Stimulated activated CD8-positive, alpha-beta memory T cell treated with anti-CD3 and anti-CD28 coated beads, Interleukin-15, amount 100 ng/mL, for 1 hour (primary cell): ENCODE measurements at places on chromosomes 13 and 19.

DNA sequence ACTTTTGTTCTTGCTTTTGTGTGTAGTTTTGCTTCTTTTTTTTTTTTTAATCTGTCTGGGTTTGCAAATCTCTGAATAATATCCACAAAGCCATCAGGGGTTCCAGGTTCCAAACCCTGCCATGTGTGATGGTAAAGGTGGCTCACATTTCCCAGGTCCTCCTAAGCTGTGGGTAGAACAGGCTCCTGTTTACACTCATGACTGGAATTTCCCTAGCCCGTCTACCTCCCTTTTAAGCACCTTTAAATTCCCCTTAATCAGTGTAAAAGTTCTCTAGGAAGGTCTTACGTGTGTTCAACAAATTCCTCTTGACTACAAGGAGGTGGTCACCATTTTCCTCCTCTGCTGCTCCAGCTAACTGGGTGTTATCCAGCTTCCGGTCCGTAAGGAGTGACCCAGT, 62.8 kb downstream of the EFNB2 start:
- DNase-seq: no peak

GRCh38 chr13:29959086-29959485, 108.7 kb upstream of the UBL3 start:
- no peak for DNase-seq

DNA sequence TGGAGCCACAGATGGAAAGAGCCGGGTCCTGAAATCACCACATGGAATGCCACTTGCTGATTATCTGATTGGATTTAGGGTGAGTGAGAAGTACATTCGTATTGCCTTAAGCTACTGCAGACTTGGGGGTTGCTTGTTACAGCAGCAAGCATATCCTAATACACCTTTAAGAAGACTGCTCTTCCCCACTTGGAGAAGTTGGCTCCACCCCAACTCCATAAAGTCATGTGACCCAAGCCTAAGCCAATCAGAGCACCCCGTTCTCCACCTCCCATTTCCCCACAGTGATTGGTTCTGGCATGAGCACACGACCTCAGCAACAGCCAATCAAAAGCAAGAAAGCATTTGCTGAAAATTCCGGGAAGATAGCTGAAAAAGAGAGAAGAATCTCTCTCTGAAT, 23.1 kb downstream of the CACNA1A start:
- no peak for DNase-seq

- DNase-seq: no peak
Measured at GRCh38 chr13:97431171-97431764, 2.7 kb upstream of the RAP2A start.

- DNase-seq: no peak
Measured at GRCh38 chr13:21426238-21426637, 32.9 kb downstream of the ZDHHC20 start.

GRCh38 chr13:76927955-76928354, 20.4 kb upstream of the ACOD1 start:
- no peak for DNase-seq

DNA sequence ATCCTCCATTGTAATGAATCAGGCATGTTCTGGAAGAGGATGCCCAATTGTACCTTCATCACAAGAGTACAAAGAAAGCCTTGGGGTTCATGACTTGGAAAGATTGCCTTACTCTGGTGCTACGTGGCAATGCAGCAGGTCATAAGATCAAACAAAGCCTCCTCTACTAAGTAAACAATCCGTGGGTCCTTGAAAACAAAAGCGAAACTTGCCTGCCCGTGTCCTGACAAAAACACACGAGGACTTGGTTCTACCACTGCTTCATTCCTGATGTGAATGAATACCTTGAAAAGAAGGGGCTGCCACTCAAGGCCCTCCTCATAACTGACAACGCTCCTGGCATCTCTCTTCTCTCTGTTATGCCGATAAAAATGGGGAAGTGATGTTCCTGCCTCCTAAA, 18.9 kb downstream of the ZNF563 start:
- no peak for DNase-seq

DNA sequence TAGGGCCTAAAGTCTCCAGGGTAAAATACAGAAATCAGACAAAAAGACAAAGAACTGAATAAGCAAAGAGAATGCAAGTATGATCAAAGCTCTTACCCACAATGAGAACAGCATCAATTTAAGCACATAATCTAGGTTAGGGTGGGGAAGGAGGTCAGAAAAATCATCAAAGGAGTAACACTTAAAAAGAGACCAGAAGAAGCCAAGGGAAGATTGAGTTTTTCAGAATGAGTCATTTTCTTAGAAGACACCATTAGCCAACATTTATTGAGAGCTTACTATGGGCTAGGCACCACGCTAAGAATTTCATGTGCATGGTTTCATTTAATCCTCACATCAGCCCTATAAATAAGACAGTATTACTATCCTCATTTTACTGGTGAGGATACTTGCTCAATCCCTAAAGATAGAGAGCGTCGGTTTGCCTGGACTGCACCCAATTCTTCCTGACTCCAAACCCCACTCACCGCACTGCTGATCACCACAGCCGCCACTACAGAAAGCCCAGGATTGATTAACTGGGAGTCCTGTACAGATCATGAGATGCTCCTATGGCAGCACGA, 1.7 kb upstream of the SHISA2 start:
- DNase-seq: no peak

DNA sequence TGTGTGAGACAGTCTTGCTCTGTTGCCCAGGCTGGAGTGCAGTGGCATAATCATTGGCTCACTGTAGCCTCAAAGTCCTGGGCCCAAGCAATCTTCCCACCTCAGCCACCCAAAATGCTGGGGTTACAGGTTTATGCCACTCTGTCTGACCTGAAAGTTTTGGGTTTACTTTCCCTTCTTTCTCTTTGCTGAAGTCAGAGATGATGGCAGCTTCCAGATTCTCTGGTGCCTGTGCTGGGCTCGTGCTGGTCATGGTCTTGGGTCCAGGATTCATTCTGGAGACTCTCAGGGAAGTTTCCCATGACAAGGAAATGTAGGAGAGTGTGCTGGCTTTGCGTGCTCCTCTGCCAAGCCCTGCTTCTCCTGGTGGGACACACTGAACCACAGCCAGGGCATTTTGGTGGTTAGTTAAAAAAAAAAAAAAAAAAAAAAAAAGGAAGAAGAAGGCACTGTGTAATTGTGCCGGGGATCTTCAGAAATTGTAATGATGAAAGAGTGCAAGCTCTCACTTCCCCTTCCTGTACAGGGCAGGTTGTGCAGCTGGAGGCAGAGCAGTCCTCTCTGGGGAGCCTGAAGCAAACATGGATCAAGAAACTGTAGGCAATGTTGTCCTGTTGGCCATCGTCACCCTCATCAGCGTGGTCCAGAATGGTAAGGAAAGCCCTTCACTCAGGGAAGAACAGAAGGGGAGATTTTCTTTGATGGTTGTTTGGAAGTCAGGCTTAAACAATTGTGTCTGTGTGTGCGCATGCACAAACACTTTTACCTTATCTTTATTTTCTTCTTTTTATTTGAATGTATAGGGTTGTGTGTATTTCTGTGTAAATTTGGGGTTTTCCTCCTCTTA, at the start of gene ALOX5AP:
ALOX5AP (plus strand) TSS at position 519 of the 847 bp plus-strand sequence; CDS start at position 582, 63 bp downstream.
- no peak for DNase-seq

- DNase-seq: no peak
Measured at GRCh38 chr19:36265856-36266374, 51.0 kb downstream of the ZNF146 start.

GRCh38 chr13:86201477-86201876, 402.3 kb upstream of the SLITRK6 start:
- DNase-seq: no peak

- DNase-seq: no peak
Measured at GRCh38 chr13:73244467-73244866, 185.7 kb downstream of the KLF5 start.

GRCh38 chr19:658916-659839, 3.8 kb downstream of the RNF126 start:
- no peak for DNase-seq

DNA sequence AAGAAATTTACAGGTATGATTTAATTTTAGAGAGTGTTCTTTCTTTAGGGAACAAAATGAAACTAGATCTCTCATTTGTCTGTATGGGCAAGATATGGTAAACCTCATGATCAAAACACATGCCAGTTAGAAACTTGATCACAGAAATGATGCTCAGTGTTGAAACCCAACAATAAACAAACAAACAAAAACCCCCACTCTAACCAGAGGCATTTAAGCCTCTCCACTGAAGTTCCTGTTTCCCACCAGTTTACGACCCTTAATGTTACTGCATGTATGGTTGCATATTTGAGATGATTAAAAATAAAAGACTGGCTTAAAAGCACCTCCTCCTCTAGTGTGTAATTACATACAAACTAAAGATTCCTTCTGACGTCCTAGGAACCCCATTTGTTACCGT, 293.3 kb upstream of the MAB21L1 start:
- no peak for DNase-seq

DNA sequence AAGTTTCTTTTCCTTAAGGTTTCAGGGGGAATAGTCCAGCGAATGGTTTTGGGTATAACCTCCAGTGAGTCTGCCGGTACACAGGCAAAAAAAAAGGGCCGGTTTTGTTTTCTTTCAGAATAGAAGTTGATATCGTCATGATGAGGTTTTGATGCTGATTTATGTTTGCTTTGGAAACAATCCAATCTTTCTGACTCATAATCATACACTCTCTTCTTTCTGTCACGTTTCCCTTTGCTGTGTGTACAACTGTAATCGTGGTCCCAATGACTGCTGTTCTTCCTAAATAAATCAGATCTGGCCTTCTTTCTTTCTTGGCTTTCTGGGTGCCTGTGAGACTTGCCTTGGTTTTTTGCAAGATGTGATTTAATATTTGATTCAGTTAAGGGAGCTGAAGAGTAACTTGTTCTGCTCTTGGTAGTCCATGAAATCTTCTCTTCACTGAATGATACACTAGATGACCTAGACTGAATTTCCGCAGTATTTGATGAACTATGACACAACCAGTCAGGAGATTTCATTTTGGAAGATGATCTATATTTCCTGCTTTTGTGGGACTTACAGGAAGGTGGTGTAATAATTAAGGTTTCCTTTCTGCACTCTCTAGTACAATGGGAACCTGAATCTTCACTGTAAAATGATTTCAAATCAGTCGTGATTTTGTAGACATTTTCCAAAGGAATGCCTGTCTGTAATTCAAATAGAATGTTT, 34.9 kb upstream of the METTL21C start:
- DNase-seq: no peak

DNA sequence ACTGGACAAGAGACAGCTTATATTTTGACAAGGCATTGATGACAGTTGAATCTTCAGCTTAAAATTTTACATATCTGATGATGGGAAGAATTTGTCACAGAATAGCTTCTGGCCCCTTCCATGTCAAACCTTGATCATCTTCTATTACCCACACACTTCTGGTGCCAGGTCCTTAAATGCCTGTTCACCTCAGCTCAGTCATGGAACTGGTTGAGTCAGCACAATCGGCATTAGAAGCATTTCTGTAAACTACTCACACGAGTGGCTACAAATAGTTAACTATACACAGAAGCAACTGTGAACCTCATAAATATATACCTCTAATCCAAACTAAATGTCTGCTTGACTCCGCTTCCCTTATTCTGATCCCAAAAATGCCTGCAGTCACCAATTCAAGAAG, 161.2 kb downstream of the FOXO1 start:
- no peak for DNase-seq

GRCh38 chr19:1752009-1752756, 1.1 kb upstream of the ONECUT3 start:
- DNase-seq: no peak

GRCh38 chr19:44607049-44607448, 6.3 kb upstream of the IGSF23 start:
- no peak for DNase-seq

GRCh38 chr13:39682788-39683187, 27.3 kb downstream of the COG6 start:
- DNase-seq: no peak

- no peak for DNase-seq
Measured at GRCh38 chr19:5907241-5907640, 2.6 kb downstream of the VMAC start.

DNA sequence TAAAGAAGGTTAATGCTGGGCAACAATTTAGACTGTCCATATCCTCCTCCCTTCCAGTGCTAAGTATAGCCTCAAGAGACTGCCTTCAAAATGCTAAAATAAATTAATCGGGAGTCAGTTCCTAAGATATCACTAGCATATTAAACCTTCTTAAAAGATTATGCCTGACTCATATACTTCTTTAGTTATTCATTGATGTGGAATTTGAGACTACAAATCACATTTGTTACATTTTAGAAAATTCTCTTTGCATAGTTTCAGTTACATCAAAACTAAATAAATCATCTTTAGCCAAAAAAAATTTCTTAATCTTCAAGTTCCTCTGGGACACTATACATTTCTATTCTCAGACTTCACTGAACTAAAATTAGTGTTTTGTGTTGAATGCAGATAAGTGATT, 769.1 kb downstream of the PCDH9 start:
- no peak for DNase-seq

DNA sequence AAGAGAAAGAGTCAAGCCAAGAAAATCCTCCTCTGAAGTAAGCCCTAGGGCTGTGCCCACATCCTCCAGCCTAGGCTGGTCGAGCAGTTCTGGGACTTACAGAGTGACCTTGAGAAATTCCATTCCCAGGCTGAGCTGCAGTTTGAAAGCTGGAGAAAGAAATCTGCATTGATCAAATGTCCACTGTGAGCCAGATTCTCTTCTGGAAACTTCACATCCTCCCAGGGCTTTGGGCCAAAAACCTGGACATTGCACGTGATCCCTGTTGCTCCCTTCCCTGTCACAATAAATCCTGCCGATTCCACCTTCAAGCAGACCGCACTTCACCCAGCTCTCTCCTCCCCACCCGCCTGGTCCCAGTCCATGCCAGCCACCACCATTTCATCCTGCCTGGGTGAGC, 15.7 kb downstream of the TMEM143 start:
- DNase-seq: no peak

DNA sequence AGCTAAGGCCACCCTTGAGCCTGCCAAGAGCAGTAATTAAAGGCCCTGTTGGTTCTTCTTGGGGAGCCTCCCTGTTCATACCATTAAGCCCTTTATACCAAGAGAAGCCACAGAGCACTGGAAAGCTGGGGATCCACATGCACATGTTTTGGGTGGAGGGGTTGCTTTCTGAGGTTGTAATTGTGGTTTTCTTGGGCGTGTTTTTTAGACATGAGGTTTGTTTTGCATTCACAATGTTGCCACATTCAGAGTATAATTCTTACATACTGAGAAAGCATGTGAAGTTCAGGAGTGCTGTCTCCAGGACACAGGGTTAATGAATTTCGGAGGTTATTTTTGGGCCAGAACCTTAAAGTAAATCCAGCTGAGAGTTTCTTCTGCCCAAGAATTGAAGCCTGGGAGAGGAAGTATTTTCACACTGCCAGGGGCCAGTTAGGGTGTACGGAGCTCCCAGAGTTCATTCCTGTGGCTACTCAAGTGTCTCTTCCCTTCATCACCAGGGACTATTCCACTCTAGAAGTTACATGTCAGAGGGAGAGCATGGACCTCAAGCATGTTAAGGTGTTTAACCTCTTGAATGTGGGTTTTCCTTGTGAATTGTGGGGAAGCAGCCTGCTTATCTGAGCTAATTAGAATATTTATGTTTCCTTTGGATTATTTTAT, 37.0 kb downstream of the ZNF136 start:
- DNase-seq: no peak

- no peak for DNase-seq
Measured at GRCh38 chr13:32902029-32902780, 114.0 kb upstream of the KL start.
